ENCODE measurements at places on chromosomes 1 and 21. TPM values are rescaled to one million over a fixed set of nuclear protein-coding genes. Genes with fewer than 3 reads are reported as not detected.

The ANKRD65 gene
- not detected for total RNA-seq

The SLC22A15 gene
- total RNA-seq: 0.65 TPM

The ZNF593OS gene
- not detected for total RNA-seq

The GABRD gene
- not detected for total RNA-seq

The FNDC5 gene
- not detected for total RNA-seq

The DNALI1 gene
- not detected for total RNA-seq

The CASQ2 gene
- total RNA-seq: not detected

The TPTE gene
- not detected for total RNA-seq

The BRWD1 gene
- 21.2 TPM for total RNA-seq

The LAMC2 gene
- not detected for total RNA-seq

The AMY1C gene
- total RNA-seq: not detected

The COL6A1 gene
- 5.2 TPM for total RNA-seq

The SHISAL2A gene
- 13.0 TPM for total RNA-seq

The GBP7 gene
- 0.08 TPM for total RNA-seq

The DIO1 gene
- total RNA-seq: not detected

The FALEC gene
- not detected for total RNA-seq

The ASTN1 gene
- not detected for total RNA-seq

The SERPINC1 gene
- 0.31 TPM for total RNA-seq

The PRDM16 gene
- not detected for total RNA-seq

The CLIC6 gene
- total RNA-seq: 0.52 TPM

The TNFSF4 gene
- total RNA-seq: 23.6 TPM

The LCE1D gene
- total RNA-seq: not detected

The SNAPIN gene
- 34.3 TPM for total RNA-seq

The SRGAP2C gene
- 22.2 TPM for total RNA-seq

The SLX9 gene
- 77.1 TPM for total RNA-seq

The SLC30A10 gene
- not detected for total RNA-seq

The HTR1D gene
- not detected for total RNA-seq

The OR2T29 gene
- not detected for total RNA-seq

The NBL1 gene
- total RNA-seq: 41.1 TPM

The MANEAL gene
- total RNA-seq: 6.3 TPM

The LYPD8 gene
- total RNA-seq: not detected

The SNX7 gene
- total RNA-seq: not detected

The NBPF10 gene
- 0.80 TPM for total RNA-seq

The MYCL gene
- 0.17 TPM for total RNA-seq

The BARHL2 gene
- not detected for total RNA-seq

The PCP4L1 gene
- 0.13 TPM for total RNA-seq

The NADK gene
- 84.5 TPM for total RNA-seq

The FAM72D gene
- 13.4 TPM for total RNA-seq

The SPATA21 gene
- not detected for total RNA-seq

The WDR64 gene
- not detected for total RNA-seq

The NOL9 gene
- total RNA-seq: 59.2 TPM

The EDARADD gene
- 16.3 TPM for total RNA-seq

The OR2T33 gene
- total RNA-seq: not detected

The LCE3D gene
- total RNA-seq: not detected

The VSIG8 gene
- total RNA-seq: not detected

The PLEKHM2 gene
- 52.0 TPM for total RNA-seq

The TINAGL1 gene
- total RNA-seq: not detected

The RHBDL2 gene
- not detected for total RNA-seq

The FAM151A gene
- not detected for total RNA-seq
